ENCODE measurements at places on chromosomes 12 and 14.

DNA sequence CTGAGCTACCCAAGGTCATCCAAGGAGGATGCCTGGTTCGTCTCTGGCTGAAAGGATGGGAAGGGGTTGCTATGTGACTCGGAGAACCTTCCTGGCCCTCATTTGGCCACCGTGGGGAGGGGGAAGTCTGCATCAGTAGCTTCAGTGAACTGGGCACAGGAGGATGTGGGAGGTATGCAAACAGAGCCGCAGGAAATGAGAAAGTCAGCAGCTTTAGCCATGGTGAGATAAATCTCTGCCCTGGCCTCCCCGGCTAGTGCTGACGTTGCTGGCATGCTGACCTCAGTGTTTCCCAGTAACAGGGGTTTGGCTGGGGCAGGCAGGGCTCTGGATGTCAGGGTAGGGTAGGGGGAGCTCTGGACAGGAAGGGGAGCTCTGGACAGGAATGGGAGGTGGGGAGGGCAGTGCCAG, 2.3 kb upstream of the CEBPE start:
- DNase-seq: no peak

GRCh38 chr14:35964697-35965286, 138.7 kb downstream of the BRMS1L start:
- DNase-seq: no peak

GRCh38 chr14:32703183-32703621, 235.5 kb upstream of the NPAS3 start:
- DNase-seq: no peak

- DNase-seq: no peak
Measured at GRCh38 chr12:61536117-61536516, 724.1 kb upstream of the USP15 start.

- DNase-seq: peak; percentile 73
Measured at GRCh38 chr12:27277846-27278260, 33.8 kb downstream of the STK38L start.

DNA sequence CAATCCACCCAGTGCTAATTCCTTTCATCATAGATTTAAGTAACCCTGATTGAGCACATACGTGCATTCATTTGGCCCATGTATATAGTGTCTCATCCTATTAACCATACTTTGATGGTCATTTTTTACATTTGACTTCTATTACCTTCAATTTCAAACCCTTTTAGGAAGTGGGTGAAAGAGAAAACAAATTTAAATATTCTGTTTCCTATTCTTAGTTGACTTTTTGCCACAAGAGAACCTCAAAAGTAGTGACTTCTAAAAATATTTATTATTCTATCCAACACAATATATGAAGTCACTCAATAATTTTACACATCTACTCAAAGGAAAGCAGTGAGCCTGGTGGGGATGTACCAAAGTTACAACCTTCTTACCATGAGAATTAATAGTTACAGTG, 164.9 kb downstream of the CEP128 start:
- DNase-seq: no peak

GRCh38 chr12:64387197-64387816, 3.3 kb downstream of the C12orf56 start:
- DNase-seq: no peak

- DNase-seq: no peak
Measured at GRCh38 chr12:20444595-20445170, 76.3 kb downstream of the PDE3A start.

DNA sequence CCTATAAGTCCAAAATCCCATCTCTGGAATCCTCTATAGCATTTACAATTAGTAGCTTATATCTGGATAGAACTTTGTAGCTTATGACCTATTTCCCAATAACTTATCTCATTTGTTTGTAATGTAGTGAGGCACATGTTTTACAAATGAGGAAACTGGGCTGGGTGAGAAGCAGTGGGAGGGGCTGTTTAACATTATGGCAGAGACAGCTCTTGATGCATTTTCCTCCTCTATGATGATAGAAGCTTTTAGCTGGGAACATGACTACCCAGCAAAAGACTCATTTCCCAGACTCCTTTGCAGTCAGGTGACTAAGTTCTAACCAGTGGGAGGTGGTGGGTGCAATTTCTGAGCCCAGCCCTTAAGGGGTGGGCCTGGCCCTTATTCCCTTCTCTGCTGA, 179.7 kb downstream of the TTC8 start:
- DNase-seq: no peak

DNA sequence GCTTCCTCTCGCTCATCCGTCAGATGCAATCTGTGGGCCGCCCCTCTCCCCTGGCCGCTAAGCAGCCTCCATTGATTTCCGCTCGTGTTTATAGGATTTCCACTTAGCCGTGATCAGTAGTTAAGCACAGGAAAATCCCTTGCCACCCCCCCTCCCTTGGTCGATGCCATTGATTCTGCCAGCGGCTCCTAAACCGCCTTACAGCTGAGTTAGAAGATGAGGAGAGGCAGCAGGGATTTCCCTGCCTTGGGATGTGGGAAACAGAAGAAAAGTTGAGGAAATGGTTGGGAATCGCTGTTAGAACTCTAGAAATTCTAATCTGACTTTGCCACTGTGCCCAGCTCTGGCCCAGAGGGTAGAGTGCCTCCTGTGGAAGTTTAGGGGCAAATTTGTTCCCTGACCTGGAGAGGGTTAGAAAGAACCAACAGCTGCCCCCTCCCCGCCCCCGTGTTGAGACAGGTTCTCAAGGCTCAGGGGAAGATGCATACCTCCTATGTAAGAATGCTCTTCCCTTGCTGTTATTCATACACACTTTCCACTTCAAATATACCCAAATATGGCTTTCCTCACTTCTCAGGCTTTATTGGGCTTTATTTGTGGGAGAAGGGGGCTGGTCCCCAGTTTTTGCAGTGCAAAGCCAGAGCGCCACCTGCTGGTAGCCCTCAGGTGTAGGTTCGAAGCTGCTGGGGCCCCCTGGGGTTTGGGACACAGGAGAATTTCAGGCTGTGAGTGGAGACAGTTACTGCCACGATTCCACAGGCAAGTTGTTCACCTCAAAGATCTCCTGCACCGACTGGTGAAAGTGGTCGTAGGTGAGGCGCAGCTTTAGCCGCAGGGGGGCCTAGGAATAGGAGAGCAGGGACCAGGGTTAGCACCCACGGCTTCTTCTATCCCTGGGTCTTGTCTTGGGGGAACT, 3.2 kb downstream of the THTPA start:
- DNase-seq: no peak

DNA sequence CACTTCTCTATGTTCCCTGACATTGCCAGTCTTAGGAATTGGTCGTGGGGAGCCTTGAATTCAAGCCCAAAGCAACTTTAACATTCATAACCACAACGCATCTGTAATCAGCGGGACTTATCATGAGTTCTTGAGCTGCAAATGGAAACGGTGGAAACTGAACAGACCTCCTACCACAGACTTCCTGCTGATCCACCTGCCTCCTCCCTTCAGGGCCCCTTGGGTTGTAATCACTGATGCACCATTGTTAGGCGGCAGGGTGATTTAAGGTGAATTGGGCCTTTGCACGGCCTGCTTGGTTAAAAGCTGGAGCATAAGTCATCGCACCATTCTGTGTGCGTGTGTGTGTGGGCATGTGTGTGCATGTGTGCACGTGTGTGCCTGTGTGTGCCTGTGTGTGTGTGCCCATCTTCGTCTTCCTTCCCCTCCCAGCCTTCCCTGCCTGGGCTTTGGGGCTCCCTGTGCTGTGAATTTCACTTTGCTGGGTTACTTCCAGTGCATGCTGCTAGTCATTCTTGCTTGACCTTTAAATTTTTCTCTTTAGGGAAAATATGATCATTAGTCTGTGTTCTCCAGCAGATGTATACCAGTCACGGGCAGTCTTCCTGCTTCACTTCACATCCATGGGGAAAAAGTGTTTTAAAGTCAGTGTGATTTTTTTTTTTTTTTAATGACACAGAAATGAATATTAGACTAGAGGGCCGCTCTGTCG, 29.1 kb downstream of the CHST11 start:
- no peak for DNase-seq

GRCh38 chr14:98288825-98289224, 983.2 kb downstream of the BCL11B start:
- DNase-seq: no peak

DNA sequence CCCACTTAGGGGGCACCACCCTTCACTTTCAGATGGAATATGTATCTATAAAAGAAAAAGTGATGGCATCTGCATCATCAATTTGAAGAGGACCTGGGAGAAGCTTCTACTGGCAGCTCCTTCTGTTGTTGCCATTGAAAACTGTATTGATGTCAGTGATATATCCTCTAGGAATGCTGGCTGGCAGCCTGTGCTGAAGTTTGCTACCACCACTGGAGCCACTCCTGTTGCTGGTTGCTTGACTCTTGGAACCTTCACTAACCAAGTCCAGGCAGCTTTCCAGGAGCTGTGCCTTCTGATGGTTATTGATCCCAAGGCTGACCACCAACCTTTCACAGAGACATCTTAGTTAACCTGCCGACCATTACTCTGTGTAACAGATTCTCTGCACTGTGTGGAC, 44.7 kb downstream of the RIMKLB start:
- no peak for DNase-seq

DNA sequence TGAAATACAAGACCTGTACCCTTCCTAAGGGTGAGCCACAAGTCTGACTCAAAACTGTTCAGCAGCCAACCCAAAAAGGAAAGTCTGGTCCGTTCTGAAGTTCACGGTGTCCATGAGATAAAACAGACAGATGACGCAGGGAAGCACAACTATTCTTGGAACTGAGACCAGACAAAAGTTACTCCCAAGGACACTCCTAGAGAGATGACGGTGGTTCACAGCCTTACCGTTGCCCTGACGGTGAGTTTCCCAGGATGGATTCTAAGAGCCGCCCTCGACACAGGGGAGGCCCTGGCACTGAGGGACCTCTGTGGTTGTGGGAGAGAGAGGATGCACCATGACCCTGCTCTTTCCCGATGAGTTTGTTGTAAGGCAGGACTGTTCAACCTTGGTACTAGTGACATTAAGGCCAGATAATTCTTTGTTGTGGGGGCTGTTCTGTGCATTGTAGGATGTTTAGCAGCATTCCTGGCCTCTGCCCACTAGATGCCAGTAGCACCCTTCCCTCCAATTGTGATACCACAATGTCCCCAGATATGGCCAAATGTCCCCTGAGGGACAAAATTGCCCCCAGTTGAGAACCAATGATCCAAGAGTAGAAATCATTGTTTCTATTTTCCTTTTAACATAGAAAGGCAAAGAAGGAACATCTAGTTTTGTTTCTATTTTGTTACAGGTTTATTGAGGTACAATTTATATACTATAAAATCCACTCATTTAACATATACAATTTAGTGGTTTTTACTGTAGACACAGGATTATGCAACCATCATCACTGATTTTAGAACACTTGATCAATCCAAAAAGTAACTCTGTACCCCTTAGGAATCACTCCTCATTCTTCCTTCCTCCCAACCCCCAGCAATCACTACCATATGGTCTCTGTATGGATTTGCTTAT, 23.0 kb downstream of the OR10P1 start:
- no peak for DNase-seq

- DNase-seq: peak; percentile 99
Measured at GRCh38 chr12:31896514-31897039, 62.6 kb upstream of the RESF1 start.

GRCh38 chr14:28243600-28243999, 523.0 kb upstream of the FOXG1 start:
- DNase-seq: no peak

DNA sequence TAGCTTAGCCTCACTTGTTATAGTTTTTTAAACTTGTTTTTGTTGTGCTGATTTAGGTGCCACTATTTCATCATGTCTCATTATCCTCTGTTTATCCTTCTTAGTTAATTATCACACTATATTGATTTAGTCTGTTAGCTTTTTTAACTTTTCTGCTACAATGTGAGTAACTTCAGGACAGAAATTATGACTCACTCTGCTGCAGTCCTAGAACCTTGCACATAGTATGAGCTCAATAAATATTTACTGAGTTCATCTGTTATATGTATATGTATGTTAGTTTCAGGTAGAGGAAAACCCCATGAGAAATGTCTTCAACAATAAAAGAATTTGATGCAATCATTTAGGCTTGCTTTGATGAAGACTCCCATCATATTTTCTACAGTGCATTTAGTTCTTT, 224.3 kb upstream of the NAV3 start:
- no peak for DNase-seq

DNA sequence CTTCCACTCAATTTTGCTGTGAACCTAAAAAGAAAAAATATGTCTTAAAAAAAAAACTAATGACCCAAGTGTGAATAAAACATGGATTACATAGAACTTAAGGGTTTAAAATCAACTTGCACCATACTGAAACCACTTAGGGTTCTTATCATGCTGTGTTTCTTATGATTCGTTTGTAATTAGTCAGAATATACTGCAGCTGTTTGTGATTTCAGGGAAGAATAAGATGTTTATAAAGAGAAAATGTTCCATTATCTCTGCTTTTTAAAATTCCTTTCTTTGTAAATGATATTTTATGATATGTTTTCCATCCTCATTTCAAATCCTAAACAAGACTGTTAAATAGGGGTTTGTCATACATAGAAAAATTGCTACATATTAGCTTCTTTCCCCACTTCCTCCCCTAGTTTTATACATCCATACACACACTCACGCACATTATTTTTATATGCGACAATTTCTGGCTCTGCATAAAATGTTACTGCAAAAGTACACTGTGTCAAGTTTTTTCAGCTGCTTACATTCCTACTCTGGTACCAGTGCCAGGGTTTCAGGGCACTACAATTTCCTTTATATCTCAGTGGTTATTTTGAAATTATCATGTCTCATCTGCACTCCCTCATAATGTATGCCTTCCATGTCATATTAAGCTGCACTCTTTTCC, 275.2 kb upstream of the GARIN6 start:
- DNase-seq: no peak

GRCh38 chr14:95498622-95499353, 17.7 kb downstream of the SYNE3 start:
- DNase-seq: no peak

- DNase-seq: no peak
Measured at GRCh38 chr14:24058951-24059475, 7.2 kb downstream of the CARMIL3 start.

DNA sequence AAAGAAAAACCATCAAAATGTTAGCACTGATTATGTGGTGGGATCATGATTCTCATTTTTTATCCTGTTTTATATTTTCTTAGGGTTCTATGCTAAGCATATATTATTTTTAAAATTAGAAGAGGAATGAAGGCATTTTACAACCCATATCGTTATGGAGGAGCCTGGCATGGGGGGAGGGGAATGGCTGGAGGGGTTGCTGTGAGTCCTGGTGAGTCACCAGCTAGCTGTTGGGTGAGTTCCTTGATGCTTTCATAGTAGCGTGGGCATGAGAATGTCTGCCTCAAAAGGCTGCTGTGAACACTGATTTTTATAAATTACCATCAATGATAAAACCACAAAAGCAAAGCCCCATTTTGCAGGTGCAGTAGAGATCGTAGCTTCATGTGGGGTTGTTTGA, 46.9 kb downstream of the C14orf132 start:
- DNase-seq: no peak

DNA sequence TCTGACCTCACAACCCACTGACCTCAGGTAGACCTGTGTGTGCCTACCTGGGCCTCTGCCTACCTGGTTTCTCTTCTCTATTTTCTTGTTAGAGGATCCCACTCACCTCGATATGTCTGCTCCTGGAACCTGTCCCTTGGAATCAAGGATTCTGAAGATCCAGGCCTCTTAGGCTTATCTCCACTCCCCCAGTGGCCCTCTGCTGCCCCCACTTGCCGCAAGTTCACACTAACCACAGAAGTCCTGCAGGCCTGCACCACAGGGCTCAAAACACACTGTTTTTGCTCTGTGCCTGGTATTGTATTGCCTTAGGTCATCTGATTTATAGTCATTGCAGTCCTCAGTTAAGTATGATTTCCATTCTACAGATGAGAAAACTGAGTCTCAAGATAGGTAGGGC, 15.3 kb upstream of the NRXN3 start:
- DNase-seq: no peak
